ENCODE measurements at places on chromosomes 7 and 10. TPM values are rescaled to one million over a fixed set of nuclear protein-coding genes. Genes with fewer than 3 reads are reported as not detected.

DNA sequence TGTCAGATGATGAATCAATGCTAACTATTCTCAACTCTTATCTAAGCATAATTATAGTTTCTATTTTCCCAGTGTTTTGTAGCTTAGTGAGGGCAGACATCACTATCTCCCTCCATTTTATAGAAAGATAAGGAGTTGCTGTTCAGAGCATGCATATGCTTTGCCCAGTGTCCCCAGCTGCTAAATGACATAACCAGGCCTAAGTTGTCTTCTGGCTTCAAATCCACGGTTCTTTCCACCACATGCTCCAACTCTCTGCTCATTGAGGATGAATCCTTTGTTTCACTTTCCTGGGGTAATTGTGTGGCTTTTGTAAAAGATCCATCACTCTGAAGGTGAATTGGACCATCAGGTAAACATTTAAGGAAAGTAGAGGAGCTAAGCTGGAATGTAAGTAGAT, 134.0 kb downstream of the SNX10 start:
- DNase-seq, result no peak

GRCh38 chr7:105674200-105674920, 93.1 kb upstream of the EFCAB10 start:
- no peak for DNase-seq

DNA sequence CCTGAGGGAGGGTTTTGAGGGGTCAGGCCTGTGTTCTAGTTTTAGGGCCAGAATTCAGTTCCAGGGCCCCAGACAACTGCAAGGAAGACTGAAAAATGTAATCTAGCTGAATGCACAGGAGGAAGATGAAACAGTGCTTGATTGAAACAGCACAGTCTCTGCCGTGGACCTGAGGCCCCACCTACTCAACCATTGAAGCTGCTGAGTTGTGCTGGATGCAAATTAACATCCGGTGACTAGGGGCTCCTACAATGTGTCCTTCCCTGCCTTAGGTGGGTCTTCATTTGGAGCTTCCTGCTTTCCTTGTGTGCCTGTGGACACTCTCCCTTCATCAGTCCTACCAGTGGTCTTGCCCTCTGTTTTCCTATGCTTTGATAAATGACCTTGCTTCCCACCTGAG, 5.7 kb downstream of the GLRX3 start:
- no peak for DNase-seq

- no peak for DNase-seq
These were observed 78.0 kb downstream of the INPP5A start for GRCh38 chr10:132615341-132616169.

NRF1 gene
- polyA plus RNA-seq, result 8.9 TPM

DNA sequence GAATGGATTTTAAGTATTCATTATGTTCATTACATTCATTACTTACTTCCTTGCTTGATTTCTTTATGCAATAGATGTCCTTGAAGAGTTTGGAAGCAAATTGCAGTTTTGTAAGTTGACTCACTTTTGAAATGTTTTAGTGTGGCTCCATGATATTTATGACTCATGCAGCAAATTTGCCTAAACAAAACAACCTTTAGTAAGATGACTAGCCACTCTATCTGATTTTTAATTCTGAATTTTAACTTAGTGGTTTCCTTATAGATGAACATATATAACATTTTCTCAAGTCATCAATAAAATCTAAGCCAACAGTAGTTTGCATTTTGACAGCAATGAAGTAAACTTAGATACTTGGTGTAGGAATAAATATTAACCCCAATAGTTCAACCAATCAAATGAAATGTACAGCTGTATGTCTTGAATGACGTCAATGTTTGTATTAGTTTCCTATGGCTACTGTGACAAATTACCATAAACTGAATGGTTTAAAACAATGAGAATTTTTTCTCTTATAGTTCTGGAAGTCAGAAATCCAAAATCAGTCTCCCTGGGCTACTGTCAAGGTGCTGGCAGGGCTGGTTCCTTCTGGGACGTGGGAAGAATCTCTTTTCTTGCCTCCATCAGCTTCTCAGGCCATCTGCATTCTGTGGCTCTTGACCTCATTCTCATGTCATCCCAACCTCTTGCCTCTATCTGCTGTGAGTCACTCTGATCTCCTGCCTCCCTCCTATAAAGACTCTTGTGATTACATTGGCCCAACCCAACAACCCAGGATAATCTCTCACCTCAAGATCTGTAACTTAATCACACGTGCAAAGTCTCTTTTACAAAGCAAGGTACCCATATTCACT, 73.4 kb downstream of the AHR start:
- peak; percentile 89 for DNase-seq

GRCh38 chr10:96588060-96588554, 1.3 kb upstream of the TM9SF3 start:
- no peak for DNase-seq

- no peak for DNase-seq
These were observed 262.6 kb upstream of the LYZL1 start for GRCh38 chr10:29026065-29026797.

NEURL1 gene
- polyA plus RNA-seq, result 0.10 TPM

CRHR2 gene
- not detected for polyA plus RNA-seq

GRCh38 chr7:111172564-111173257, 81.8 kb downstream of the LRRN3 start:
- DNase-seq, result no peak

DNA sequence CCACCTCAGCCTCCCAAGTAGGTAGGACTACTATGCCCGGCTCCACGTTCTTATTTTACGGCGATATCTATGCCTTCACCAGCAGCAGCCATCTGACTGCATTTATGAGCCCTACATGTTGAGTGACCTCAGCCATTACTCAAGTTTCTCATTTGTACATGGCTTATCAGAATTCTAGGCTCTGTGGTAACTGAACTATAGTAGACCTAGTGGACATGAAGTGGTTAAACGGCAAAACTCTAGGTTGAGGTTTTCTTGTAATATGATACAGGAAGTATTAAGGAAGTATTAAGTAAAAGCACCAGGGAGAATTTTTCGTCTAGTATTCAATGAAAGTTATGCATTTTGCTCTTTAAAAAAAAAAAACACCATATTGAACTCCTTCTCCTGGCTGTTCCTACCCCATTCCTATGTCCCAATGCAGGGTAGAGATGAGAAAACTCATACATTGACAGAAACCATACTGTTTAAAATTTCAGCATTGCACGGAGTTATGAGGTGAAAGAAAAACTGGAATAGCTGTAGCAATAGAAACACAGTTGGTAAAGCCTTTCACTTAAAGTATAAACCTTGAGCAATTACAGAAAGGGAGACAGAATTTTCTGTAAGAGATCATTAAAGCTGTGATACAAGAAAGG, 39.8 kb upstream of the EPC1 start:
- DNase-seq, result no peak

DNA sequence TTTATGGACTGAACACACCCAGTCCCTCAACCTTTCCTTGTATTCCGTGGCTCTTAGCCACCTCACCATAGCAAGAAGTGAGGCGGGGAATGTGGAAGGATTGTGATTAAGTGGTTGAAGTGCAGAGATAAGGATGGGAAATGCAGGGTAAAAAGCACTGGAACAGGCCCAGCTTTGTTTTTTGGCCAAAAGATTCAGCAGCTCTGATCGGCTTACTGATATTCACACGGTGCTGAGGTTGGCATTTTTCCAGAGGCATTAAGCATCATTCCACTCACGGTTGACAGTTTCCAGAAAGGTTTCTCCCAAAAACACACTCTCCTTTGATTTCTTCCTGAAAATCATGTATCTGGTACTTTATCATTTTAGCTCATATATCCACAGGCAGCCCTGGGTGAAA, 544.2 kb downstream of the CNTNAP2 start:
- no peak for DNase-seq

DNA sequence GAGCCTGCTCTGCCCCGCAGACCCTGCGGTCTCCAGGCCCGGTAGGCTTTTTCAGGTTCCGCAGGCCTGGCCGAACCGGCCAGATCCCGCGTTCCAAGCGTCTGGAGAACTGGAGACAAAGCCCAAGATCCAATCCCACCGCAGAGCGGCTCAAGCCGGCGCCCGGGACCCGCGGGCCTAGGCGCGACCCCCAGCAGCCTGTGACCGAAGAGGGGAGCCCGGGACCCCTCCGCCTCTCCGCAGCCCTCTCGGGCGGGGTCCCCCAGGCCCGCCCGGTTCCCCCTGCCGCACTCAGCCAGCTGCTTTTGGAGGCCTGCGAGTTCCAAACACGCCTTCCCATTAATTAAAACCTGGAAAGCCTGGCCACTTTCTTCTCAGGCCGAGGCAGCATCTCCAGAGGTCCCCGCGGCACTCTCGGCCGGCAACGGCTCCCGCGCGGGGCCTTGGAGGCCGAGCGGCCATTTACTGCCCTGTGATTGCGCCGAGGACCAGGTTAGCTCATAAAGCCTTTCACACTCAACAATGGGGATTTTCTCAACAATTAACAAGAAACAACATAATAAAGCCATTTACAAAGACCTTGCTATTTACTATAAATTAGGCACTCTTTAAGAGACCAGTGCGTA, 16.7 kb downstream of the SKIDA1 start:
- DNase-seq, result no peak

DNA sequence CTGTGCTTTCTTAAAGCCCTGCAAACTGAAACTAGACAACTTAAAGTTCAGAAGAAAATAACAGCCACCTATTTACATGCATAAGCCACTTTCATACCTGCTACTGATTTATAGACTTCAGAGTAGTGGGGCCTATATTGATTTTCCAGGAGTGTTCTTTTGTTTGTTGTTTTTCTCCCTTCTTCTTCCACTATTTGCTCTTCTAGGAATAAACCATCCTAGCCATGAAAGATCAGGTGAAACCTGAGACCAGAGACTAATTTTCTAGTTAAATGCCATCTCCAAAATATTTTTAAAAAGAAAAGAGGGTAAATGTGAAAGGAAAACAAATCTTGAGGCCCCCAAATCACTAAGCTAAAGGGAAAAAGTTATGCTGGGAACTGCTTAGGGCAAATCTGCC, 72.4 kb upstream of the C1GALT1 start:
- no peak for DNase-seq

DNA sequence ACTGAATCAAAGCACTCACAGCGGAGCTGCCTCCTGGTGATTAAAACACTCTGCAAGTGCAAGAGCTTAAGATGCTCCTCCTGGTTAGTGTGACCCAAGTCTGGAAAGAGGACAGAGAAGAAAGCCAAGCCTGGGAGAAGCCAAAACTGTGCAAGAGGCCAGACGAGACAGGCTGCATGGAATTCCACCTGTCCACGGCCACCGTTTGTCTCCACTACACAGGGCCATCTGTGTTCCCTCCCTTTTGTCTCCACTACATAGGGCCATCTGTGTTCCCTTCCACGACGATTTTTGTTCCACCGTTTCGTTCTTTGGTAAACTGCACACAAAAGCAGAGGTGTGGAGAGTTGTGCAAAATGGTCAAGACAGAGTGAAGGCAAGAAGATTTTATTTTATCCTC, 233.0 kb downstream of the DIP2C start:
- no peak for DNase-seq

CYP2E1 gene
- 1.00 TPM for polyA plus RNA-seq

DNA sequence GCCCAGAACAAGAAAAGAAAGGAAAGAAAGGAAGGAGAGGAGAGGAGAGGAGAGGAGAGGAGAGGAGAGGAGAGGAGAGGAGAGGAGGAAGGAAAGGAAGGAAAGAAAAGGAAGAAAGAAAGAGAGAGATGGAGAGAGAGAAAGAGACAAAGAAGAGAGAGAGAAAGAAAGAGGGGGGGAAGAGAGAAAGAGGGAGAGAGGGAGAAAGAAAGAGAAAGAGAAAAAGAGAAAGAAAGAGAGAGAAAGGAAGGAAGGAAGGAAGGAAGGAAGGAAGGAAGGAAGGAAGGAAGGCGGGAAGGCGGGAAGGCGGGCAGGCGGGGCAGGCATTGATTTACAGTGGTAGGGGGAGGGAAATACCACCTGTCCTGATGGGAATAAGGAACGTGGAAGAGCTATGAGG, 92.7 kb downstream of the DNAJC1 start:
- no peak for DNase-seq

- DNase-seq, result peak; percentile 55
These were observed 695.6 kb upstream of the IGFBP3 start for GRCh38 chr7:46616636-46617035.

DNA sequence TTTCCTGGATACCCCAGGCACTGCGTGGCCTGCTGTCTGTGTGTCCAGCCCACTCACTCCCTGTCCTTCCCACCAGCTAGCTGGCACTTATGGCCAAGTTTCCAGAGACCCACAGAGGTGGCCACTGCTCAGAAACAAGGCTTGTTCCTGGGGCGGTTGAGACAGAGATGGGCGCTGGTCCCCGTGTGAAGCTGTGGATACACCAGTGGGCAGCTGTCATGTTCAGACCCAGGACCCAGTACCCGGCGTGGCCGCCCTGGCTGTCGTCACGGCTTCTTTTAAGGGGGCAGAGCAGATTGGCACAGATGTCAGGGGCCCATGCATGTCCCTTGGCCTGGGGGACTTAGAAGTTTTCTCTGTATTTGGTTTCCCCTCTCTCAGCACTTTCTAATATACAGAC, 36.3 kb downstream of the FOXL3 start:
- DNase-seq, result no peak

NKX1-2 gene
- 3.4 TPM for polyA plus RNA-seq

DNA sequence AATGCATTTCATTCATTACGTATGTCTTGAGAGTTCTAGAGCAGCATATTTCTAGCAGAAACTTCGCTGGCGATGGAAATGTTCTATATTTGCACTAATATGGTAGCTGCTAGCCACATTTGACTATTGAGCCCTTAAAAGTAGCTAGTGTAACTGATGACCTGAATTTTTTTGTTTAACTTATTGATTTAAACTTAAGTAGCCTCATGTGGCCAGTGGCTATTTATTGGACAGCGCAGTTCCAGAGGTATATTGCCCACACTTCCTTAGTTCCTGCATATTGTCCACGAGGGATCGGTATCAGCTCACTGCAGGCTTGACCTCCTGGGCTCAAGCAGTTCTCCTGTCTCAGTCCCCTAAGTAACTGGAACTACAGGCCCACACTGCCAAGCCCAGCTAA, 3.7 kb downstream of the PSTK start:
- DNase-seq, result no peak

DNA sequence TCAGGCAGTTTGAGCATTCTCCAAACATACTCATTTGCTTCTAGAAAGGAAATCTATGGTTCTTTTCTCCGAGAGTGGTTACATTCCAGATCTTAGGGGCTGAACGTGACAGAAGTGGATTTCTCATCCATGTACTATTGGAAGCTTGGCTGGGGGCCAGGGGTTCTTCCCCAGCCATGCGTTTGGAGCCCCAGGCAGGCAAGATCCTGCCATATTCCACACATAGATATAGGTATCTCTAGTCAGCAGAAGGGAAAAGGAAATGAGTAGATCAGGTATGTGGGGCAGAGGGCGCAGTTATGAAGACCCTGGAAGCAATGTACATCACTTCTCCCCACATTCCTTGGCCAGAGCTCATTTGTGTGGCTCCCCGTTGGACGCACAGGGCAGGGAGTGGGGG, 299.8 kb downstream of the CCDC3 start:
- no peak for DNase-seq

GRCh38 chr7:37483627-37484026, 35.0 kb upstream of the ELMO1 start:
- no peak for DNase-seq

HOXA9 gene
- 0.03 TPM for polyA plus RNA-seq

- no peak for DNase-seq
These were observed 145.1 kb upstream of the MEOX2 start for GRCh38 chr7:15831606-15832005.

Data from mammary epithelial cell (primary cell).